ENCODE measurements at places on chromosomes 12 and 14. TPM values are rescaled to one million over a fixed set of nuclear protein-coding genes. Genes with fewer than 3 reads are reported as not detected.

Gene HAL
- polyA plus RNA-seq = 0.15 TPM

Gene SUOX
- 13.8 TPM for polyA plus RNA-seq

Gene KRT79
- not detected for polyA plus RNA-seq

Gene DNAI7
- polyA plus RNA-seq = 0.28 TPM

Gene KRT82
- polyA plus RNA-seq = not detected

Gene MYO1H
- polyA plus RNA-seq = 0.07 TPM

Gene SMCO2
- not detected for polyA plus RNA-seq

Gene ERBB3
- 130 TPM for polyA plus RNA-seq

Gene IRAK3
- 4.8 TPM for polyA plus RNA-seq

Gene MYRFL
- polyA plus RNA-seq = 0.21 TPM

Gene RNASE1
- polyA plus RNA-seq = 185 TPM

Gene PKP2
- polyA plus RNA-seq = 11.2 TPM

Gene PMEL
- polyA plus RNA-seq = 1.4 TPM

Gene ESR2
- polyA plus RNA-seq = 0.38 TPM

Gene COCH
- 3.9 TPM for polyA plus RNA-seq

Gene ADGRD1
- polyA plus RNA-seq = 10.9 TPM

Gene SPTB
- polyA plus RNA-seq = 80.2 TPM

Gene IFNG-AS1
- polyA plus RNA-seq = 0.35 TPM

Gene IRAK4
- polyA plus RNA-seq = 6.1 TPM

Gene LRCOL1
- 0.18 TPM for polyA plus RNA-seq

Gene REP15
- polyA plus RNA-seq = 1.1 TPM

Gene TMEM229B
- polyA plus RNA-seq = 0.23 TPM

Gene GDF3
- polyA plus RNA-seq = not detected

Gene AICDA
- 0.09 TPM for polyA plus RNA-seq

Gene CLEC1B
- not detected for polyA plus RNA-seq

Gene HOXC11
- polyA plus RNA-seq = 8.9 TPM

Gene AKAP5
- 0.22 TPM for polyA plus RNA-seq

Gene CABP1
- polyA plus RNA-seq = 1.2 TPM

Gene GLIPR1
- 12.5 TPM for polyA plus RNA-seq

Gene BDKRB2
- 3.6 TPM for polyA plus RNA-seq

Gene PLXNC1
- polyA plus RNA-seq = 29.4 TPM

Gene ALKBH2
- 24.3 TPM for polyA plus RNA-seq

Gene DDX24
- polyA plus RNA-seq = 80.5 TPM

Gene TDRD9
- 0.33 TPM for polyA plus RNA-seq

Gene IQSEC3
- polyA plus RNA-seq = 3.9 TPM

Gene ZDHHC22
- polyA plus RNA-seq = 0.61 TPM

Data from muscle of leg (tissue), 16 donors.